ENCODE measurements at places on chromosomes 3 and 15.

- no peak for DNase-seq
Observed at GRCh38 chr3:142628801-142629200, 32.6 kb downstream of the PLS1 start.

DNA sequence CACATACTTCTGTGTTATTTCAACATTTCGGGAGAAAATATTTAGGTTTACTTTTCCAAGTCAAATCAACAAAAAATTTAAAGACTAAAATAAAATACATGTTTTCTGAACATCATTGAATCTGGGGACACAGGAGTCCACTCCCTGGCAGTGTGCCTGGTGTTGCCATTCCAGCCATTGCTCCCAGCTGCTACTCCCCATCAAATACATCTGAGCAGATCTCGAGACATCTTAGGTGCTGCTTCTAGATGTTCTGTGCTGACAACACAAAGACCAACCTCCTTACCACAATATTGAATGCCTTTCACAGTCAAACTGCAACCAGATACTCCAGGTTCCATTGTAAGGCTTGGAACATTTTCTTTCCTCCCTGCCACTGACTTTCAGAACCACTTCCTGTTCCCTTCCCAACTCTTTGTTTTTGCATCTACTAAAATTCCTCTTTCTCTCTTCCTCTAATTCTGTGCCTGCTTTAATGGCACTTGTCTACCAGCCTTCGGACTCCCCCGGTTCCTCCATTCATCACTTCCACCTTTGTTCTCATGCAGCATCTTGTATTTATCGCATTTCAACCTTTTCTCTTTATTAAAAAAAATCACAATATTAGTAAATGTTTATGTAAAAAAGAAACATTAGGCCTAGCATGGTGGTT, 81.1 kb upstream of the SLC4A7 start:
- DNase-seq: no peak

- DNase-seq: no peak
Observed at GRCh38 chr3:71309342-71309741, 274.2 kb downstream of the FOXP1 start.

GRCh38 chr3:146814601-146815315, 209.6 kb upstream of the PLSCR5 start:
- no peak for DNase-seq

DNA sequence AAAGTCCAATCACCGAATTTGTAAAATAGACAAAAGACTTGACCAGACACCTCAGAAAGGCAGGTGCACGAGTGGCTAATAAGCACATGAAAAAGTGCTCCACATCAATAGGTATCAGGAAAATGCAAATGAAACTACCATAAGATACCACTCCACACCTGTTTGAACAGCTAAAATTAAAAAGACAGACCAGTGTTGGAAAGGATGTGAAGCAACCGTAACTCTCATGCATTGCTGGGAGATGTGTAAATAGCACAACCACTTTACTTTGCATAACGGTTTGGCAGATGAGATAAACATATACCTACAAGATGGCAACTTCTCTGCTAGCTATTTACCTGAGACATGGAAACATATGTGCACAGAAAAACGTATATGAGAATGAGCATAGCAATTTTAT, 56.9 kb downstream of the CADPS start:
- no peak for DNase-seq

DNA sequence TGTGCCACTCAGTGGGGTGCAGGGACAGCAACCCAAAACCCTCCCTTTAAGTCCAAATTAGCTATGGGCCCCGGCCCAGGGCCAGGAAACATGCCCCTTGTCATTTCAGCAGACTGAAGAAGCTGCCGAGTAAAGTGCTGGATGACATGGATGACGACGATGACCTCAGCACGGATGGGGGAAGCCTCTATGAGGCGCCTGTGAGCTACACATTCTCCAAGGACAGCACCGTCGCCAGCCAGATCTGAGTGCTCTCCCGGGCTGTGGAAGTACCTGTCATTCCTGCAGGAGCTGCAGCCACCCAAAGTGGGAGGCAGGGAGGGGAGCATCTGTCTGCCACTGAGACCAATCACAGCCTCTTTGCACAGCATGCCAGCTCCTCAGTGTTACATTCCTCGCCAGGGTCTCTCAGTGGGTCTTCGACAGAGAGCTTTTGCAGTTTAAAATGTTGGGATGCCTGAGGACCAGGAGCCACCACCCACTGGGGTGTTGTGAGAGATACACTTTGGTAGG, 44.4 kb upstream of the MYZAP start:
- DNase-seq: no peak

GRCh38 chr3:185207481-185207880, 46.4 kb downstream of the EHHADH start:
- DNase-seq: no peak

GRCh38 chr3:57041674-57042073, 18.8 kb upstream of the SPATA12 start:
- no peak for DNase-seq

DNA sequence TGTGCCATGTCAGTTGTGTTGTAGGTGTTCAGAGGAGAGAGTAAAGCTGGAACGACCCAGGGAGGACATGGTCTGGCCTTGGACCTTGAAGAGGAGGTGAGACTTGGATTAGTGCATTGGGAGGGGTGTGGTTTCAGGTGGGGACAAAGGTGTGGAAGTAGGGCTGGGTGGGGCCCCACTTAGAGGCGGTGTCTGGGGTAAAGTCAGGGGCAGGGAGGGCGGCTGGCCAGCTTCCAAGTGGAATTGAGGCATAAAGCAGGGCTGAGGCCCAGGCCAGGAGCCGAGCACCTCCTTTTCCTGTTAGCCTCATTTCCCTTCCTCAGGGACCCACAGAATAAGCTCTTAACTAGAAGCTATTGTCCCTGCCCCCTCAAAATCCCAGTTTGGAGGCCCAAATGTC, 36.2 kb upstream of the FLNB start:
- no peak for DNase-seq

DNA sequence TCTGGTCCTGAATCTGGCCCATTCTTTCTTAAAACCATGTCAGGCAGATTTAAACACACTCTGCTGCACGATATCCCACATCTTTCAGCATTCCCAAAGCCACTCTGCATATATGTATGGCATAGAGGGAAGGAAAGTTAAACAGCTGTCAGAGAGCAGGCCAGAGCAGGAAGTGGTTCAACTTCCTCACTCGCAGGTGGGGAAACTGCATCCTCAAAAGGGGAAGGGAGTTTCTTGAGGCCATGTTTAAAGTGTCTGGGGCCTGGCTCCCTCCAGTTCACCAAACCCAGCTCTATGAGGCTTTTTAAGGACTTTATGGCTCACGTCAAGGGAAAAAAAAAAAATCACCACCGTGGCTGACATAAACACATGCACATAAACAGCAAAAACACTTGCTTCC, 123.1 kb downstream of the OPA1 start:
- DNase-seq: no peak

GRCh38 chr15:75644376-75644775, 3.3 kb upstream of the SNX33 start:
- no peak for DNase-seq

DNA sequence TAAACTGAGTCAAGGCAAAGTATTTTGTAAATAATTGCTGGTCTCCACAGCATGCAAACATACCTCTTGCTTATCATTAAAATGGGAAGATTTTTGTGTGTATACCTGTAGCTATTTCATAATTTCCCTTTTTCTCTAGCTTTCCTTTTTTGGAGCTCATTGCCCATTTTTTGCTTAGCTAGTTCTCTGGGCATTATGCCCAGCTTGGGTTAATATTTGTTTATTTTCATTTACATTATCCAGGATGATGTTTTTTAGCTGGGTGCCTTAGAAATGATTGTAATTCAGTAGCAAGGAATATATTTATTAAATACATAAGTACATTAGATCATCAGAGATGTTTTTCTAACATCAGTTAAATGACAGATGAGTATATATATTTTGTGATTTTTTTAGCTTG, 1271.7 kb upstream of the GBE1 start:
- no peak for DNase-seq

GRCh38 chr3:149772861-149773260, 19.5 kb downstream of the ANKUB1 start:
- no peak for DNase-seq

DNA sequence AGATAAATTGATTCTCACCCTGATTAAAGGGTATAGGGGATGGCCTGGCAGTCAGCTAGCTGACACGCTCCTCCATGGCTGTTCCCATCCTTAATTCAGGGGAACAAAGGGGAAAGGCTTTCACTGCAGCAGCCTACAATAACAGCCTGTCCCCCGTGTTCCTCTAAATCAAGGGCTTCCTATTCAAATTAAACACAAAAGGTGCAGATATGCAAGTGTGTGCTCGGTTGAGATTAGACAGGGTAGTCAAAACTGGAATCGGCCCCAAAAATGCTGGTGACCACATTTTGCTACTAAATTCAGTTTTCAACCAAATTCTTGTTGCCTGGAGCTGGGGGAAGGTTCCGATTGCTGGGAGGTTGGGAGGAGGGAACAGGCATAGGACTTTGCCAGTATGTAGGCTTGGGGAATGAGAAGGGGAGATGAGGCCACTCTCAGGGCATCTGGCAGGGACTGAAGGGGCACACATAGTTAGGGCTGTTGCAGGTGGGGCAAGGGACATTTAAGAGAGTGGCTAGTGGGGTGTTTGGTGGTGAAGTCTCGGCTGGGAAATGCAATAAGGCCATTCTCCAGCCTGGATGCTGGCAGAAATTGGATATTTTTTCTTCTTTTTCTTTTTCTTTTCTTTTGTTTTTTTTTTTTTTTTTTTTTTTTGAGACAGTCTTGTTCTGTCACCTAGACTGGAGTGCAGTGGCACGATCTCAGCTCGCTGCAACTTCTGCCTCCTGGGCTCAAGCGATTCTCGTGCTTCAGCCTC, 32.9 kb upstream of the CTSH start:
- no peak for DNase-seq

GRCh38 chr15:69540622-69541021, 88.0 kb downstream of the RPLP1 start:
- DNase-seq: no peak

GRCh38 chr3:196232882-196233251, 16.5 kb downstream of the SLC51A start:
- no peak for DNase-seq

DNA sequence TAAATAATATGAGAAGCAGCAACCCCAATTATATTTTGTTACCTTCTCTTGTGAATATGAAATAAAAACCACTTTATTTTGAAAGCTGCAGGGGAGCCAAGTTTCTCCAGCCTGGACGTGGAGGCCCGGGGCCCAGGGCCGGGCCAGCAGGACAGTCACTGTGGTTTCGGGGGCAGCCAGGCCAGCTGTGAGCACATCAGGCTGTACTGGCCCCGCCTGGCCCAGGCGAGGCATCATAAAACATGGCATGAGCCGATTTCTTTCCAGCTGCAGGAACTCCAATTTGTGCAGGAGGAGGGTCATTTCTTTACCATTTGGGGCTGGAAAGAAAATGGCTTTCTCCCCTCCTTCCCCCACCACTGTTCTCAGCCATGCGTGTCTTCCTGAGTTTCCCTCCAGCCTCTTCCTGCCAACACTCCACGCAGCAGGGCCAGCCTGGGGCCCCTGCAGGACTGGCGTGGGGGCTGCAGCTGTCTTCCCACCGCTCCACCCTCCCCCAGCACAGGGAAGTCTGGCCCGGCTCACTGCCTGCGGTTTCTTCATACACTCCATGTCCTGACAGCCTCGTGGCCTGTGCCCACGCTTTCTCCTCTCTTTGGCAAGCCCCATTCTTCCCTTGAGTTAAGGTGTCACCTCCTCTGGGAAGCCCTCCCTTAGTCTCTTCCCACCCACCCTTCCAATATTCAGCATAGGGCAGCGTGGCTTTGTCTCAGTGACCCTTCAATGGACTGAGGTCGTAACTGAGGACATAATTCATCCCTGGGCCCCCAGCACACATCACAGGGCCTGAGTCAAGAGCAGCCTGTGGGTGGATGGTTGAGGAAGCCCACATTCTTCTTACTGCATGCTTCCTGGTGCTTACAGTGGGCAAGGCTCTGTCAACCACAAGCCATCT, 135.8 kb downstream of the CHSY1 start:
- no peak for DNase-seq

- no peak for DNase-seq
Observed at GRCh38 chr3:14353502-14353901, 48.9 kb upstream of the SLC6A6 start.

GRCh38 chr3:122063908-122064307, 8.7 kb downstream of the CD86 start:
- DNase-seq: no peak

DNA sequence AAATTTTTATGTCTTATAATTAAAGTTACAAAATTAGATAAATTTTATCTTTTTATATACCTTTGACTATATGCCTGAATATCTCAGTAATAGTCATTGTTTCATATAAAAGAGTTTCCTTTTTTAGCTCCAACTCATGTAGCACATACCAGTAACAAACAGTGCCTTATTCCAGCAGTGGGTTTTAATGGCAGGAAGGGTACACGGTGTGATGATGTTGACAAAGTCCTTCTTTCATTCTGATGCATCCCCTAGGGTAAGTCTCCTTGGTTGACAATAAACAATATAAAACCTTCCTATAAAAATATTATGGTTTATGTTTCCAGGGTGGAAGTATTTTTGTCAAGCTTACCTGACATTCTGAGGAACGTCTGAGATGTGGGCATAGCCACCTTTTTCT, 77.2 kb upstream of the FGF12 start:
- DNase-seq: no peak

DNA sequence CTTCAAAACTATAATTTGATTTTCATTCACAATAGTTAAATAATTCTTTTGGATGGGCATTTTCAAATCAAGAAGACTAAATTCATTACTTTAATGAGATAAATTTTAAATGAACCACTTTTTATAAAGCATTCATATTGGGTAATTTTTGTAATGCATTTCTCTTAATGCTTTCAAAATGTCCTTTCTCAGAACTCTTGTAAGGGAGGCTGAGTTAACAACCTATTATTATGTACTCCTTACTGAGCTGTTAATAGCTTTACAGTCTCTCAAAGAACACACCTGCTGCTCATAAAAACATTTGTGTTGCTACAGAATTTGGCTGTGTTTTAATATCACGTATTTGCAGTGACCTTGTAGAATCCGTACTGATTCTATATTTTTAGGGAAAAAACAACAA, 334.0 kb upstream of the ARL6 start:
- DNase-seq: no peak

DNA sequence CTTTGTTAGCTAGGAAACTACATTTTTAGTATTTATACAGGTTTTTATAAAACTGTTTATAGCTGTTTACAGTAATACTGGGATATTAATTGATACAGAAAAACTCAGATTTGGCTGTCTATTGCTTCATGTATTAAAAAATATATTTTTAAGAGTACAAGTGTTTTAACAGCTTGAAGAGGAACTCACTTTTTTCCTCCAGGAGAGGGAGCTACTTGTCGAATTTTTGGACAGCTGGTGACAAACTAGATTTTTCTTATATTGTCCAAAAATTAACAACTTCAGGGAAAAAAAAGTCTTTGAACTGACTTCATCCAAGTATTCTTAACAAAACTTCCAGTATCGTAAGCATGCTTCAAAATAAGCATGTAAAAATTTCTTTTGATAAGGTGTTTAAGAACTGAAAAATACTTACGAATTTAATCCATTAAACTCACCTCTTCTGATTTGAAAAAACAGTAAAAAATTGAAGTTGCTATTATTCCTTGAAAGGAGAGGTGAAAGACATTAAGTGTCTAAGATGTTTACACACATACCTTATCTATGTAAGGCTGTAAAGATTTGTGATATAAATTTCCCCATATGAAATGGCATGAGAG, 4.0 kb downstream of the DIPK2A start:
- no peak for DNase-seq

Measured in stimulated activated CD8-positive, alpha-beta memory T cell treated with anti-CD3 and anti-CD28 coated beads, Interleukin-4, amount 100 ng/mL, for 1 hour (primary cell).